ENCODE measurements at places on chromosomes 2 and 18.
A peak's percentile ranks its signal among the peaks of the same experiment; 100 is the strongest.

- peak; percentile 54 for DNase-seq
These were observed 10.8 kb downstream of the SIX3 start for GRCh38 chr2:44952143-44952805.

GRCh38 chr18:63882333-63883141 lies 5.0 kb upstream of the SERPINB2 start:
- DNase-seq: no peak

GRCh38 chr2:6471419-6471818 lies 394.3 kb downstream of the CMPK2 start:
- no peak for DNase-seq

DNA sequence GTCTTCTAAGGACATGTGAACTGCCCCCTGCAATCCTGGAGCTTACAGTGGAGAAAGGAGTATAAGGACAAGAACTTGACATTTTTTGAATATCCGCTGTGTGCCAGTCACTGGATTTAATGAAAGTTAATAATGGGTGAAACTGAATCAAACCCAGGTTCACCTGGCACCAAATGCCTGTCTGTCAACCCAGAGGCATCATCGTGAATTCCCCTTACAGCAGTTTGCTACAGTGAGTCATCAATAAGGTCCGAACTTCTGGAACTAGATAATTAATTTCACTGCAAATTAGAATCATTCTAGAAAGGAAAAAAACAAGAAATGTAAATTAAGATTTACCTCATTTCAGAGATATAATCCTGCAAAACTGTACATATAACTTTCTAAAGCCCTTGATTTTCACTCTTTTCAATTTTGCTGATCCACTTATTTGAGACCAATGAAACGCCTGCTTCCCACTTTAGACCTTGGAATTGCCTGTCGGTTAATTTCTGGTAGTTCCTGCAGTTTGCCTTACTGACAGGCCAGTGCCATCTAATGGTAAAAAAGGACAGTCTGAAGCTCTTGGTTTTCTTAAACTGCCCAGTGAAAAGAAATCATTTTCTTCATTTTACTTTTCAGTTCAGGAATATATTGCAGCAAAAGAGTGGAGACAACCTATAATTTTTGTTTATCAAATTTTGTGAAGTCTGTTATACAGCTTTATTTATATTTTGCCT lies 8.2 kb downstream of the DSG2 start:
- no peak for DNase-seq

- DNase-seq: no peak
These were observed 946.9 kb downstream of the CBLN2 start for GRCh38 chr18:71597219-71597618.

DNA sequence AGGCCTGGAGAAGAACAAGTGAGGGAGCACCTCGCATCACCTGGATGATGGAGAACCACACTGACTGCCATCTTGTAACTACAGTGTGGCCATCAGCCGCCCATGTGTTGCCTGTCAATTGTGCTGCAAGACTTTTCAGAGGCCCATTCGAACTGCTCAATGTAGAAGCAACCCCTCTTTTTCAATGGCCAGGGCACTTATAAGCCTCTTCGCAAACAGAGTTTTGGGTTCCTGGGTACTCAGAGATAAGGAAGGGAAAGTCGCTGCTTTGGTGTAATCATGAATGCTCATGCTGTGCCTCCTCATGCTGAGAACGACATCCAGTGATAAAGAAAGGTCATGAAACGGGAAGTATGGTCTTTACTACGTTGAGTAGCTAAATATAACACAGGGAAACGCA lies 143.9 kb upstream of the SLC39A10 start:
- DNase-seq: no peak

- DNase-seq: no peak
These were observed 259.3 kb downstream of the MEIS1 start for GRCh38 chr2:66694087-66694860.

DNA sequence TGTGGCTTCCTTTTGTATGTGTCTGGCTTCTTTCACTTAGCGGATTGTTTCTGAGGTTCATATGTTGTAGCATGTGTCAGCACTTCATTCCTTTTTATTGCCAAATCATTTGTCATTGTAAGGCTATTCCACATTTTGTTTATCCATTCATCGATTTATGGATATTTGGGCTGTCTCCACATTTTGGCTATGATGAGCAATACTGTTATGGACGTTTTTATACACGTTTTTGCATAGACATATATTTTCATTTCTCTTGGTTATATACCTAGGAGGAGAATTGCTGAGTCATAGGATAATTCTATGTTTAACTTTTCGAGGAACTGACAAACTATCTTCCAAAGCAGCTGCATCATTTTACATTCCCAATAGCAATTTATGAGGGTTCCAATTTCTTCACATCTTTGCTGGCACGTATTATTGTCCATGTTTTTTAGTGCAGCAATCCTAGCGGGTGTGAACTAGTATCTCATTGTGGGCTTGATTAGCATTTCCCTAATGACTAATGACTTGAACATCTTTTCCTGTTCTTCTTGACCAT lies 48.1 kb upstream of the TBC1D8 start:
- DNase-seq: no peak

DNA sequence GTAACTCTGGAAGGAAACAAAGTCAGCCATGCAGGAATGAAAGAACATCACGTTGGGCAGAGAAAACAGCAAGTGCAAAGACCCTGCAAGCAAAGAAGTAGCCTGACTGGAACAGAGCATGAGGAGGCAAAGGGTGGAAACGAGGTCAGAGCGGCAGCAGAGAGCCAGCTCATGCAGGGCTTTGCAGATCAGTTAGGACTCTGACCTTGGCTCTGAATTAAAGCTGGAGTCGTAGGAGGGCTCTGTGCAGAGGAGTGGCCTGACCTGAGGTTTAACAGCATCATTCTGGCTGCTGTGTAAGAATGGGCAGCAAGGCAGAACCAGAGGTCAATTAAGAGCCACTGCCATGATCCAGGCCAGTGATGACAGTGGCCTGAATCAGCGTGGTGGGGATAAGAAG lies 220.7 kb downstream of the PRKCE start:
- no peak for DNase-seq

Measured in NCI-H1092 (cell line).